Foreskin fibroblast (primary cell): ENCODE measurements at places on chromosomes 2 and 18.

GRCh38 chr18:53268455-53268854 is 928.5 kb downstream of the DCC start:
- no peak for DNase-seq

GRCh38 chr2:137007938-137008337 is 242.6 kb downstream of the THSD7B start:
- no peak for DNase-seq

- DNase-seq, result no peak
Observed at GRCh38 chr2:217096474-217097225, 236.8 kb upstream of the TNP1 start.

- no peak for DNase-seq
Observed at GRCh38 chr18:76923485-76924085, 101.2 kb downstream of the ZNF236 start.

GRCh38 chr18:5527603-5528002 is 16.2 kb downstream of the EPB41L3 start:
- DNase-seq, result peak; percentile 35

DNA sequence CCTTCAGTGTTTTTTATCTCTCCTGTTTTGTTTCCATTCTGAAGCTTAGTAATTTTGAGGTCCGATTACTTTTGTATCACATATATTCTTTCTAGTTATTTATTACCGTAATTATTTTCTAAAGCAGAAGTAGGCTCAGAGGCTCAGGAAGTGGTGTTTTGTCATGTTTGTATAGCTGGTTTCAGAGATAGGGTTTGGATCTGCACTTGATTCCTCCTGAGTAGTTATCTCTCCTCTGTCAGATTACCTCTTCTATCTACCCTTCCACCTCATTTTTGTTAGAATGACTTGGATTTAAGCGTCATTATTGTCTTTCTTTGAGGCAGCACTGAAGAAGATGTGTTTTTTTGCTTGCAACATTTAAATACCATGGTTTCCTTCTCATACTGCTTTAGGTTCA is 95.4 kb downstream of the MTA3 start:
- DNase-seq, result no peak

GRCh38 chr2:239564587-239564986 is 163.8 kb upstream of the HDAC4 start:
- DNase-seq, result no peak

GRCh38 chr18:79361766-79362522 is 33.8 kb upstream of the NFATC1 start:
- peak; percentile 50 for DNase-seq

- no peak for DNase-seq
Observed at GRCh38 chr2:234363647-234364294, 133.1 kb downstream of the ARL4C start.

- DNase-seq, result no peak
Observed at GRCh38 chr2:132466428-132467028, 49.9 kb downstream of the GPR39 start.

- no peak for DNase-seq
Observed at GRCh38 chr2:208407667-208408066, 1.1 kb downstream of the PTH2R start.

GRCh38 chr2:112339986-112340385 is 64.6 kb downstream of the ZC3H6 start:
- DNase-seq, result peak; percentile 11

DNA sequence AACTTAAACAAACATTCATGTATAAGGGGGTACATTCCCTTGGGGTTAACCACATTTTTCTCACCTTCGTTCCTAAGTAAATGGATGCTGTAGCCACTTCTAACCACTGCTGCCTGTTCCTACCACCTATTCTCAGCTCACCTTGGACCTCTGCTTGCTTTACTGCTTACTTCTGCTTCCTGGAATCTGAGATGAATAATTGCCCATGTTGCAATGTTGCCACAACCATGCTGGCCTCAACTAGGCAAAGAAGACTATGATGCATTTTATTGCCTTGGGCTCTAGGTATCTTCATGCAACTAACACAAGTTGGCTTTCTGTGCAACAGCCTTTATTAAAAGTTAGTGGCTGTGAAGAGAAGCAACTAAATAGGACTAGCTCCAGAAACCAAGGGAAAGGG is 106.3 kb upstream of the TCF4 start:
- peak; percentile 9 for DNase-seq

- DNase-seq, result peak; percentile 77
Observed at GRCh38 chr2:98412751-98413458, 31.8 kb upstream of the INPP4A start.

DNA sequence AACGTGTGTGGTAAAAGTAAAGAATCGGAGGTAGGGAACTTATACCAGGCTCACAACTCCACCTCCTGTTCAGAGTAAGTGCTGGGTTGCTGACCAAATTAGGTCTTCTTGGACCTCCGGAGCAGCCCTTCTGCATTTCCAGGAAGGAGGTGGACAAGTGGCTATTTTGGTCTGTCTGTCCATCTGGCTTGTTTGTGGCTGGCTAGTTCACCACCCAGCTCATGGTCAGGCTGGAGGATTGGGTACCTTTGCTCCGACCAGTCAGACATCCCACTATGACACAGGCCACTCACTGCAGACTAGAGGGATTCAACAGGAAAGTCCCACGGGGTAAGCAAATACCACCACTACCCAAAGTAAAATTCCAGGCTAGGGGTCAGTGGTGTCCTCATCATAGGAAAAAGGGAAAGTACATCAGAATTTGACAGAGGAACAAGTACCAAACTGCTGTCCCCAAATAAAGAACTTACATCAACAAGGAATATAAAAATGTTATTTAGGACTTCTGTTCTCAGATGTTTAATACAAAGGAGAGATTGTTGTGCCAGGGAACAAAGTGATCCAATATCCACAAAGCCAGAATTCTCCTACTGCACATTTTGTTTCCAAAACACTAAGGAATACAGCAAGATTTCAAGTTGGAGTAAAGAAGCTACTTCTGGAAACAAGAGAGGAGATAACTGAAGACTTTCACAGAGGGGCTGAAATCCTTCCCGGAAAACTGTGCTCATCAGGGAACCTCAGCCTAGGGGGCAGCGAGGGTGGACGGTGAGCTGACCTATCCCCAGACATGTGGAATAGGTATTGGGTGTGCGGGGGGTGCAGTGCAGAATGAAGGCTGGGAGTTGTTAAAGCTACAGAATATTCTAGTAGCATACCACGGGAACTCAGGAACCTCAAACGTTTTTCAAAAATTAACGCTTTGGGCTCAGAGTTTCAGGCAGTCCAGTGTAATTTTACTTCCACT is 56.9 kb downstream of the BCL2 start:
- DNase-seq, result no peak

DNA sequence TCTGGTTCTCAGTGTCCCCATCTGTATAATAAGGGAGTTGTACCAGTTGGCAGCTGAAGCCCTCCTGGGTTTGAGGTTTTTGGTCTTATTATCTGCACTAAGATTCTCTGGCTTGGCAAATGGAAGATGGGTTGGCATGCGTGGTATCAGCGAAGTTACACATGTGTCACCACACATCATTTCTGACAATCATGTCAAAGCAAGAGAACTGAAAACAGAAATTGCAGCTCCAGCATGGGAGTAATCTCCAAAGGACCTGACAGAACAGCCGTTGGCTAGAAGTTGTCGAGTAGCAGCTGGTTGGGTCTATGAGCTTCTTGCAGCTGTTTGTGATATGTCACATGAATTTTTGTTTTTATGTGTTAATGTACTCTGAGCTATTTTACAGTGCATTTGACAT is 317.4 kb downstream of the SLC4A3 start:
- no peak for DNase-seq

- DNase-seq, result no peak
Observed at GRCh38 chr2:95270541-95271081, 3.6 kb upstream of the PROM2 start.

DNA sequence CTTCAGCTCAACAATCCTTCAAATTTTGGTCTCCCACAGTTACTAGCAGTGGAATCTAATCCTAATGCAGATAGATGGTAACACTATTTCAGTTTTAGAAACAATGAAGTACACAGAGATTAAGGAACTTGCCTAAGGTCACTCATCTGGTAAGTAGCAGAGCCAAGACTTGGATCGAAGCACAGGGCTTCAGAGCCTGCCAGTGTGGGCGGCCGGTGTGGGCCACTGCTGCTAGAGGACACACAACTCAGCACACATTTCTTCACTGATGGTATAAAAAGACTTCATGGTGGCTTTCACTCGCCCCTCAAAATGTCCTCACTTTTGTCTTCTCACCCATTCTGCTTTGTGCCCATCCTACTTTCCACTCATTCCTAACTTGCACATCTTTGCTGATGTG is 11.1 kb downstream of the C2orf74 start:
- no peak for DNase-seq

GRCh38 chr2:129768036-129768386 is 211.5 kb upstream of the RAB6C start:
- no peak for DNase-seq

DNA sequence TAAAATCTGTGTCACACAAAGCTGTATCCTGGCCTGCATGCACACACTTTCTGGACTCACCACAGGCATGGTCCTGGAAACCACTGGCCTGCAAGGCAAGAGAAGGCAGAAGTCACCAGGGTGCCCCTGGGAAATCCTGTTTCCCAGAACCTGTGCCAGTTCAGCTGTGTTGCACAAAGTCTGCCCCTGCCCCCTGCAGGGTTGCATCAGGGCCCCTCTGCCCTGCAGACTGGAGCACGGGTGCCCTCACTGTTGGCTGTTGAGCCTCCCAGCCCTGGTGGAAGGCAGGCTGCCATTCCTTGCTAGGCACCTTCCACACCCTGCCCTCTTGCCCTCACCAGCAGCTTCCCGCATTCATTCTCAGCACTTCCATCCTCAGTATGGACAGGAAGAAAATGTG is 18.0 kb upstream of the TUBB6 start:
- no peak for DNase-seq

- DNase-seq, result peak; percentile 99
Observed at GRCh38 chr2:215728504-215729065, 284.8 kb downstream of the MREG start.

DNA sequence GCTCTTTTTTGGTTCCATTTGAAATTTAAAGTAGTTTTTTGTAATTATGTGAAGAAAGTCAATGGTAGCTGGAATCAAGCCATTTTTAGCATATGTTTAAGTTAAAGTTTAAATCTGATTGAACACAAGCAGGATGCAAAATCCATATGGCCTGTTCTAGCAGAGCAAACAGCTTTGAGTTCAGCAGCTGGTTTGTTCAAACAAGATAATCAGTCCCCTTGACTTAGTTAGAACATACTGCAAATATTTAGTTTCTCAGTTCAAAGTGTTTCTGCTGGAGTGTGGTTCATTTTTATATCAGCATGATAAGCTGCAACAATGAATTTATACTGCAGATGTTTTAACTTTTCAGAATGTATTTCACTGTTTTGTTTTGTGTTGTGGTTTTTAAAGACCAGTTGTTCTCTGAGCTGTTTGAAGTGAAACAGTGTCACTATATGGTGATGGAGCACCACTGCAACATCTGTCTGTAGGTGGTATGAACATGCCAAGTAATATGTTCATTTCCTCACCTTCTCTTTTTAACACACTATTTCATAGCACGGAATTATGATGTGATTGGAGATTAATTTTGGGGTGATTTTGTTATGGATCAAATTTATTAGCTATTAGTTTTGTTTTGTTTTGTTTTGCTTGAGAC is 125.3 kb downstream of the COL4A4 start:
- DNase-seq, result no peak

GRCh38 chr2:202178346-202178958 is 59.9 kb downstream of the SUMO1 start:
- DNase-seq, result peak; percentile 36

- no peak for DNase-seq
Observed at GRCh38 chr2:169066897-169067296, 2.5 kb upstream of the DHRS9 start.

GRCh38 chr2:181178130-181178529 is 197.7 kb downstream of the UBE2E3 start:
- no peak for DNase-seq

DNA sequence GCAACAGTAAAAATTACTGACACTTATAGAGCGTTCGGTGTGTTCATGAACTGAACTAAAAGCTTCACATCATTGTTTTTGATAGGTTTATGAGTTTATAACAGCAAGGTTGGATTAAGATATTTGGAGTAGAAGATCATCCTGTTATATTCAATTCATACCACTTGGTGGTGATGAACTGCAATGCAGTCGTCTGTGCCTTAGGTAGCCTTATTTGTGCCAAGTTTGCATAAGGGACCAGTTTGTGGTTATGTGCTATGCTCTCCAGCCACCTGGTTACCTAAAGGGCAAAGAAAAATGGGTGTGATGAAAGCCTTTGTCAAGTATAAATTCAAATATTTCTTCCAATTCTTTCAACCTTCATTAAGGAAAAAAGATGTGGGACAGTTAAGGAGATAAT is 150.9 kb upstream of the KCNH7 start:
- DNase-seq, result no peak

- DNase-seq, result no peak
Observed at GRCh38 chr2:73601780-73602179, 40.4 kb downstream of the NAT8 start.

- DNase-seq, result no peak
Observed at GRCh38 chr2:173458991-173459780, 104.5 kb downstream of the CDCA7 start.

- DNase-seq, result peak; percentile 23
Observed at GRCh38 chr2:173521450-173522192, 166.9 kb downstream of the CDCA7 start.

GRCh38 chr2:28326881-28327505 is 65.7 kb upstream of the FOSL2 start:
- peak; percentile 72 for DNase-seq

DNA sequence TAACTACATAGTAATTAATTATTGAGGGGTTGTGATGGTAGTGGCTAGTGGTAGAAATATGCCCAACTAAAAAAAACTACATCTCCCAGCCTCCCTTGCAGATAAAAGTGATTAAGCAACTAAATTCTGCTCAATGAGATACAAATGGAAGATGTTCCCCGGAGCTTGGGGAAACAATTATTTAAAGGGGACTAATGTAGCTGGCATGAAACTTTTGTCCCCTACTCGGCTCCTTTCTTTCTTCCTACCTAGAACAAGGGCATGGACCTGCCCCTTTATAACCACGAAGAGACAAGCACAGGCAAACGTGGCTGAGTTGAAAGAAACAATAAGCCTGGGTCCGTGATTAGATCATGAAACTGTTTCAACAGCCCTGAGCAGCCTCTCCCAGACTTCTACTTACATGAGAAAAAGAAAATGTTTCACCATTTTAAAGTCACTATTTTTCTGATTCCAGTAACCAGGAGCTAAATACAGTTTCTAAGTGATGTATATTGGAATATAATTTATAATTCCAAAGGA is 236.9 kb downstream of the SCG2 start:
- no peak for DNase-seq

- no peak for DNase-seq
Observed at GRCh38 chr2:3094999-3095958, 282.3 kb downstream of the EIPR1 start.

- no peak for DNase-seq
Observed at GRCh38 chr2:88692187-88692586, 714 bp downstream of the RPIA start.
